Esophagus squamous epithelium (tissue), 5 donors: ENCODE measurements at places on chromosomes 11 and 22.

GRCh38 chr11:44324749-44325525 lies 15.0 kb upstream of the ALX4 start:
- no peak overlapping the region for H3K4me3 ChIP-seq
- DNase-seq = no peak
- H3K27me3 ChIP-seq = peaks cover 32% of the 10 kb centered on the region
- H3K27ac ChIP-seq = no peak overlapping the region

DNA sequence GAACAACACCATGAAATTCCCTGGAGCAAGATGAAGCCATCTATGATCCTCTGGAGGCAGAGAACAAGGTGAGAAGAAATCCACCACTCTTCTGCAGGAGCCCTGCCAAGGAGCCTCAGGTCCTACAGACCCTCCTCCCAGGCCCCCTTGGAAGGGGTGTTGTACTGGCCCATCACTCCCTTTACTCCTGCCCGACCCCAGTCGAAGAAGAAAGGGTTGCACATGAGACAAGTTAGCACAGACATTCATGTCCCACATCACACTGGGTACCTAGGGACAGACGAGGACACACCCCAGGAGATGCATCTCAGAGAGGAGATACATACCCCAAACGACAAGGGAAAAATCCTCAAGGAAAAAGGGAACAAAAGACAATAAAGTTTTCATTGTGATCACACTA lies 82.8 kb upstream of the NARS2 start:
- peaks cover 11% of the 10 kb centered on the region for H3K4me1 ChIP-seq
- no peaks in the 10 kb centered on the region for H3K27me3 ChIP-seq
- peaks cover 14% of the 10 kb centered on the region for H3K36me3 ChIP-seq
- no peak overlapping the region for H3K4me3 ChIP-seq

DNA sequence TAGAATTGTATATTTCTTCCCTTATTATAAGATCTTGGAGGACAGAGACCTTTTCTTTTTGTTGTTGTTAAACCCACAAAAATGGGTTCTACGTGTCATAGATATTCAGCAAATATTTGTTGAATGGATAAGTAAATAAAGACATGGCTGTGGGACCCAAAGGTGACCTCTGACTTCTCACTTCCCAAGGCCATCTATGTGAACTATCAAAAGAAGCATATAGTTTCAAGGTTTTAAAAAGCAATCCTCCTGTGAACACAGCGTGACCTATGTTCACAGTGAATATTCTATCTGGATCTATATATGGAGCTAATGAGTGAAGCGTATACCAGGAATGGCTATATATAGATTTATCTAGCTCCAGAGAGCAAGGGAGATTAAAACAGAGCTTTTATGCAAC lies 312.8 kb upstream of the C11orf87 start:
- no peaks in the 10 kb centered on the region for H3K4me1 ChIP-seq
- no peak for DNase-seq
- no peak overlapping the region for H3K4me3 ChIP-seq
- H3K36me3 ChIP-seq = no peaks in the 10 kb centered on the region
- H3K27ac ChIP-seq = no peak overlapping the region
- no peaks in the 10 kb centered on the region for H3K27me3 ChIP-seq

DNA sequence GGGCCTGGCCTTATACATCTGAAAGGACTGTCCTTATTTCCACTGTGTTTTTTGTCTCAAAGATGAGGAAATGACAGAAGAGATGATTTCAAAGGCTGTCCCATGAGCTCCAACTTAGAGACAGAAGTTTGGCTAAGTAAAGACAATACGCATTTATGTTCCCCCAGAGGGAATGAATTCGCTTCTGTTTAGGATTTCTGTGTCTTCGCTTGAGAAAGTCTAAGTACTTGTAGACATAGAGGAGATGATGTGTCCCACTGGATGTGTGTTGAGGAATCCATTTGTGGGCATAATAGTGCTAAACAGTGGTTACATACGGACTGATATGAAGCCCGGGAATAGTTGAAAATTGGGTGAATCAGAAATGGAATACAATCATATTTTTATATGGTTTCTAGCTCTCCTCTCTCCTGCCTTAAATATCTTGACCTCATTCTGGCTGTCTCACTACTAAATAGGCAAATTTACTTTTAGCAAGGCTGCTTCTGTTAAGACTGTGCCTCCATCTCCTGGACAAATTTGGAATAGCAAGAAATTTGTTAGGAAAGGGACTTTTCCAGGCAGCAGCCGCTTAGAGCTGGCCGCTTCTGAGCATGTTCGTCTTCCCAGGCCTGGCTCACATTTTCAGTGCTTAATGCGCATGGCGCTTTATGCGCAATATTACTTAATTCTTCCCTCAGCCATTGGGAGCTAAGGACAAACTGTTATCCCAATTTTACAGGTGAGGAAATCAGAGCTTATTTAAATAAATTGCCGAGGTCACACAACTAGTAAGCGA lies 1.9 kb upstream of the PEX26 start:
- H3K27me3 ChIP-seq = no peaks in the 10 kb centered on the region
- H3K4me3 ChIP-seq = no peak overlapping the region
- H3K36me3 ChIP-seq = no peaks in the 10 kb centered on the region
- H3K27ac ChIP-seq = peak overlapping the region; percentile 59
- DNase-seq = no peak

DNA sequence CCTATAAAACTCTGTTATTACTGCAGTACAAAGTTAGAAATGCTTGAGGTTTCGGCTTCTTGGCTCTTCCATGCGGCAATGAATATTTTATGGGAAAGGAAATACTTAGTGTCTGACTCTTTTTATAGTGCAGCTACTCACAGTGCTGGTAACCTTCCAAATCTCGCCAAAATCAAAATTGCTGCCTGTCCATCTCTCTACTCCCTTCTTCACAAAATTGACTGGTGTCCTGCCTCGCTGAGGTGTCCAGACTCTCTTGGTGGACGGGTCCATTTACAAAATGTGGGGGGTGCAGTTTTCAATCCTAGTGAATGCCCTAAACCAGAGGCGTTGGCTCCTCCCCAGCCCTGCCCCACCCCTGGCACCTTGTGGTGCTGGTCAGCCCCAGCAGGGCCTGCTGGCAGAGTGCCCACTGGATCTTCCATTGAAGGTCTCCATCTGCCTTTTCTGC lies 73.5 kb downstream of the ZBTB16 start:
- no peak overlapping the region for H3K4me3 ChIP-seq
- peaks cover 64% of the 10 kb centered on the region for H3K4me1 ChIP-seq
- H3K27ac ChIP-seq = no peak overlapping the region
- no peak for DNase-seq
- H3K36me3 ChIP-seq = no peaks in the 10 kb centered on the region
- no peaks in the 10 kb centered on the region for H3K27me3 ChIP-seq

DNA sequence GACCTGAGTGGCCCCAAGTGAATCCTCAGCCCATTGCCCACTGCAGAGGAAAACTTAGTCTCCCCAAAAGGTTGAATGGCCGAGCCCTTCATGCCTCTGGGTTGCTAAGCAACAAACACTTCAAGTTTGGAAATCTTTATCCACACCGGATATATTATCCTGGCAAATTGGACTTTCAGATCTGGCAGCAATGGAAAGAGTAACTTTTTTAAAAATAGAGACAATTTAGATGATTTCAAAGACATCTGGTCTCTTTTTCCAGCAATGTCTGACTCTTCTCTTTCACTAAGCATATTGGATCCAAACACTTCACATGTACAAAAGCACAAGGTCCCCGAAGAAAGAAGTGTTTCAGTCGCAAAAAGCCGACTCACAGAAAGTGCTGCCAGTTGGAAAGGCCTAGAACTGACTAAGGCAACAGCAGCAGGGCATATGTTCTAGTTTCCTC lies 505.3 kb downstream of the SOX6 start:
- DNase-seq = no peak
- H3K4me3 ChIP-seq = no peak overlapping the region
- no peaks in the 10 kb centered on the region for H3K27me3 ChIP-seq
- H3K4me1 ChIP-seq = no peaks in the 10 kb centered on the region

DNA sequence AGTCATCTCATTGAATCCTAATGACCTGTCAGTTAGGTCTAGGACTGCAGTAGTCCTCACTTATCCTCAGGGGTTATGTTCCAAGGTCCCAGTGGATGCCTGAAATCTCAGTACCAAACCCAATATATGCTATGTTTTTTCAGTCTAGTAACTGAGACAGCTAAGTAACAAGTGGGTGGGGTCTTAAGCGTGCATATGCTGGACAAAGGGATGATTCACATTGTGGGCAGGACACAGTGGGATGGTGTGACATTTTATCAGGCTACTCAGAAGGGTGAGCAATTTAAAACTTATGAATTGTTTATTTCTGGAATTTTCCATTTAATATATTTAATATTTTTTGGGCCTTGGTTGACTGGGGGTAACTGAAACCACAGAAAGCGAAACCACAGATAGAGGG lies 29.0 kb downstream of the DDX10 start:
- no peak overlapping the region for H3K4me3 ChIP-seq
- H3K27me3 ChIP-seq = no peaks in the 10 kb centered on the region
- no peak overlapping the region for H3K27ac ChIP-seq
- DNase-seq = no peak
- H3K36me3 ChIP-seq = peaks cover 76% of the 10 kb centered on the region
- peaks cover 5% of the 10 kb centered on the region for H3K4me1 ChIP-seq

- no peak overlapping the region for H3K4me3 ChIP-seq
- H3K27ac ChIP-seq = no peak overlapping the region
- no peaks in the 10 kb centered on the region for H3K36me3 ChIP-seq
- no peaks in the 10 kb centered on the region for H3K4me1 ChIP-seq
These were observed 100.0 kb downstream of the PAX6 start for GRCh38 chr11:31711137-31711536.

DNA sequence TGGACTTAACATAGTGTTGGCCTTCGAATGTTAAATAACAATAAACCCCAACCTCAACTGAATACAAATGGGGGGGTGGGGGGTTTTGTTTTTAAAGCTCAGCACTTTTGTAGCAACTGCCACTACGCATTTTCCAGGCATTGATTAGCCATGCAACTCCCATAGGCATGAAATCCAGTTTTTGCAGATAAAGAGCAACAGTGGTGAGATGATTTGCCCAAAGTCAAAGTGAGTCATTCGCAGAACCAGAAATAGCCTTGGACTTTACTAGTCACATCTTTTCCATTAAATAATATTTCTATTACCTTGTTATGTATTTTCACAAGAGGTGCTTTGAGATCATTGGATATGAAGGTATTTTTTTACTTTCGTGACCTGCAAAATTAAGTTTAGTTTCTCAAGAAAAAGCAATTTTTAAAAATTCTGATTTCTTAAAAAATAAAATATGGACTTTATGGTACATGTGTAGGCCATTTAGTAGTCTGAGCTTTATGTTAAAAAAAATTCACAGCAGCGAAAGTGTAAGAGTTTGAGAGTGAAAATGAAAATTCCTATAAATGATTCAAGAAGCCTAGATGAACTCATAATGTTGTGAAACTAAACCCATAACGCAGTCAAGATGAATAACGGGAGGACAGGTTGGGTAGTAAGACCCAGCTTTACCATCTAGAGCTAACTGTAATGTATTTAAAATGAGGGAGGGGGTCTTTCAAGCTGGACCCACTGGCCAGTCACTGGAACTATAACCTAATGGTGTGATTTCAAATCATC lies 1.9 kb upstream of the PHF21A start:
- no peaks in the 10 kb centered on the region for H3K36me3 ChIP-seq
- H3K27me3 ChIP-seq = no peaks in the 10 kb centered on the region
- H3K27ac ChIP-seq = peak overlapping the region; percentile 94
- H3K4me3 ChIP-seq = peak overlapping the region; percentile 76
- no peak for DNase-seq
- peaks cover 32% of the 10 kb centered on the region for H3K4me1 ChIP-seq

GRCh38 chr11:73315293-73316020 lies 7.4 kb downstream of the ARHGEF17 start:
- H3K27ac ChIP-seq = peak overlapping the region; percentile 27
- no peak for DNase-seq
- H3K36me3 ChIP-seq = no peaks in the 10 kb centered on the region
- no peaks in the 10 kb centered on the region for H3K27me3 ChIP-seq
- no peak overlapping the region for H3K4me3 ChIP-seq

- H3K27ac ChIP-seq = no peak overlapping the region
- peaks cover 7% of the 10 kb centered on the region for H3K4me1 ChIP-seq
- H3K4me3 ChIP-seq = no peak overlapping the region
- H3K36me3 ChIP-seq = no peaks in the 10 kb centered on the region
These were observed 18.1 kb downstream of the CRYBB2 start for GRCh38 chr22:25237503-25237902.

DNA sequence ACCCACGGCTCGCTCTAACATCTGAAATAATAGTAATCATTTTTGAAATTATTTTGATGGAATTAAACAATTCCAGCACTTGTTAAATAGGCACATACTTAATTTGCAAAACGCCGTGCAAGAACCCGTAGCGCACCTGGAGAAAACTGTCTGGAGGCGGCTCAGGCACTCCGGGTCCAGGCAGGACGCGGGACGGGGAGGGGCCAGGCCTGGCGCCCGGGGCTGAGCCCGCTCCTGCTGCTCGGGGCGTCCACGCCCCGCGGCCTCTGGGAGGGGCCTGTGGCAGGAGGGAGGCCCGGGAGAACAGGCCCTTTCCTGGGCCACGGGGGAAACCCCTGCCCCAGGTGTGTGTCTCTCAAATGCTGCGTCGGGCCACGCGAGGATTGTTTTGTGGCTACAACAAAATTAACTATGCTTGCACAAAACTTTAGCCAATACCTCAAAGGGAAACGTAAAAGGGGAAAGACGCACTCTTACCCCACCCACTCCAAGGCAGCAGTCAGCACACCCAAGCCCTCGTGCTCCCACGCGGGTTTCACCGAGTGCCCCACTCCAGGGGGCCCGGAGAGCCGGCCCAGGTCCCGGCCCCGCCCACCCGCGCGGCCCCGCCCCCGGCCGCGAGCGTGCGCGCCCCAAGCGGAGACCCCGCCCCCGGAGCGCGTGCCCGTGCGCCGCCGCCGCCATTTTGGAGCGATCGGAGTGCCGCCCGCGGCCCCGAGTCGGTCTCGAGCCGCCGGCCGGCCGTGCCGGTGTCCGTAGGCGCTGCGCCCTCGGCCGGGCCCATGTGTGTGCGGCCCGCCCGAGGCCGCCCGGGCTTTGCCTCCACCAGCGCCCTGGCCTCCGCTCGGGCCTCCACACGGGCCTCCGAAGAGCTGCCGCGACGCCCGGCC lies at the start of gene PPP6R2:
Gene PPP6R2, plus strand, starts transcription at position 677 of the 890 bp plus-strand sequence. CDS start 50,582 bp downstream, outside the sequence.
- H3K27ac ChIP-seq = peak within 1 kb of the TSS; percentile 96
- no peaks in the 10 kb centered on the region for H3K36me3 ChIP-seq
- no peak for DNase-seq
- H3K4me3 ChIP-seq = peak within 1 kb of the TSS; percentile 96
- H3K27me3 ChIP-seq = no peaks in the 10 kb centered on the region

DNA sequence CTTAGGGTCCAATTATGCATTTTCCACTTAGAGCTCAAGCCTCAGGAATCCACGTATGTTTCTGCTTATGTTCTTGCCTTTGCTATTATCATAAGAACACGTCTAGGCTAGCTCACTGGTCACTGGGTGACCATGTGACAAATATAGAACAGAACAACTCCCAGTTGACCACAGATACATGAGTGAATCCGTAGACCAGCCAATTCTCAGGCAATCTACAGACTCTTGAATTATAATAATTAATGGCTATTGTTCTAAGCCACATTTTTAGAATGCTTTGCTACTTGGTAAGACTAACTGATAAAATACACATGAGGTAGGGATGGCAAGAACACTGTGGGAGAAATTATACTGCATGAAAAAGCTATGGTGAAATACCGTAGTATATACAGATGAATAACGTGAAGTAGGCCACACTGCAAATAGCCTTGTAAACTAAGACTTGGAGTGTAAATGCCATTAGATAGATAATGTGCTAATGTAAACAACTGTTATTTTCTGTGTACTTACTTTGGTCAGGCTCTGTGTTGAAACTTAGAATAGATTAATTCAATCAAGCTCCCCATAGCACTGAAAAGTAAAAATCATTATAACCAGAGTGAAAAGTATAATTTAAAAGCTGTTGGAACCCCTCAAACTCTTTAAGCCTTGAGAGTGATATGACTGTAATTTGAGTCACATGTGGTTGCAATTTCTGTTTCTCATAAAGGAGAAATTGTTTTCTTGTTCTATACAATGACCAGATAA lies 366.2 kb upstream of the CCDC179 start:
- no peak for DNase-seq
- H3K27me3 ChIP-seq = no peaks in the 10 kb centered on the region
- H3K27ac ChIP-seq = no peak overlapping the region
- H3K36me3 ChIP-seq = no peaks in the 10 kb centered on the region
